Activated CD4-positive, alpha-beta T cell treated with anti-CD3 and anti-CD28 coated beads, Interleukin-2, amount 10 ng/mL, durations not matched to agents 7 days and 5 days (primary cell): ENCODE measurements at places on chromosomes 12 and 14. TPM values are rescaled to one million over a fixed set of nuclear protein-coding genes. Genes with fewer than 3 reads are reported as not detected.

Gene SLC38A6
- total RNA-seq: 8.5 TPM

Gene OR4Q2
- not detected for total RNA-seq

Gene HHIPL1
- not detected for total RNA-seq

Gene TAS2R43
- total RNA-seq: 1.9 TPM

Gene SLCO1B1
- total RNA-seq: not detected
